Transverse colon (tissue), 4 donors: ENCODE measurements at places on chromosomes 6 and 20.

GRCh38 chr6:6880745-6881437, 226.9 kb upstream of the RREB1 start:
- DNase-seq, result no peak

DNA sequence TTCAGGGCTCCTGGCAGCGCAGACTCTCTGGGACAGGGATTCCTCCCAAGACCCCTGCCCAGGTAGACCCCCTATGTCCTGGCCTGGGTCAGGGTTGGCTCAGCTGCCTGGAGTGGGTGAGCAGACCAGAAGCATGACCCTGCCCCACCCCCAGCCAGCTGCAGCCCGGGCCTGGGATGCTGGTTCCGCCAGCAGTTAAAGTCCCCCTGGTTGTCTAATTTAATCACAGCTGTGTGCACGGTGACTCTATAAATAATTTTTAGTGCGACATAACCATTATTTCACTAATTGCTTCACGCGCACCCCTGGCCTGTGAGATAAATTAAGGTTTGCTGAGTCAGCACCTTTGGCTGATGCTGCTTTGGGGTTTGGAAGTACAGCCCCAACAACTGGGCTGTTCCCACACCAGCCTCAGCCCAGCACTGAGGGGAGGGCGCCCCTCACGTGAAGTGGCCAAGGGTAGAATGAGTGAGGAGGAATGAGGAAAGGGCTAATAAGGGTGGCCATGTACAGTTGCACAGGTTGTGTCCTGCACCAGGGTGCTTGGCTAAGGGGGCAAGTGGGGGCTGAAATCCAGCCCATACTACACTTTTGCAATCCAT, 26.1 kb upstream of the CDH22 start:
- no peak for DNase-seq

GRCh38 chr20:49868538-49868937, 46.8 kb downstream of the SPATA2 start:
- DNase-seq, result no peak

- DNase-seq, result peak; percentile 12
Measured at GRCh38 chr6:117483645-117484016, 1.2 kb downstream of the DCBLD1 start.
